Right atrium auricular region (tissue), 2 donors: ENCODE measurements at places on chromosomes 2 and 18.

GRCh38 chr2:20091305-20091991, 40.0 kb upstream of the LAPTM4A start:
- DNase-seq = peak; percentile 71

DNA sequence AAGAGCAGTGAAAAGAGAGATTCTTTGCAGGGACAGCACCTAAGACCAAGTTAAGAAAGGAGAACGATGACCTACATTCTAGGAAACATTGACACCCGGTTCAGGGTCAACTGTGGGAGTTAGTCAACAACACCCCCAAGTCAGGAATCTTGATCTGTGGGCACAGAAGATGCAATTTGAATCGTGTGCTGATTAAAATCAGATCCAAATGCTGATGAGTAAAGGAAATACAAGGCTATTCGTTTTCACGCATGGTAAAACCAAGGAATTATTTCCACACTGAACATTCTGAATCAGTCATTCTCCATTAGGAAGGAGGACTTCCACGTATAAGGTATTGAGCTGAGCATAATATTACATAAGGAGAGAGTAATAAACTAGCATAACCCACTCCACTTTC, 124.2 kb downstream of the COPS8 start:
- DNase-seq = no peak

GRCh38 chr2:206875701-206876100, 63.6 kb upstream of the CPO start:
- no peak for DNase-seq

- no peak for DNase-seq
These were observed 56.1 kb downstream of the NBAS start for GRCh38 chr2:15504882-15505663.

DNA sequence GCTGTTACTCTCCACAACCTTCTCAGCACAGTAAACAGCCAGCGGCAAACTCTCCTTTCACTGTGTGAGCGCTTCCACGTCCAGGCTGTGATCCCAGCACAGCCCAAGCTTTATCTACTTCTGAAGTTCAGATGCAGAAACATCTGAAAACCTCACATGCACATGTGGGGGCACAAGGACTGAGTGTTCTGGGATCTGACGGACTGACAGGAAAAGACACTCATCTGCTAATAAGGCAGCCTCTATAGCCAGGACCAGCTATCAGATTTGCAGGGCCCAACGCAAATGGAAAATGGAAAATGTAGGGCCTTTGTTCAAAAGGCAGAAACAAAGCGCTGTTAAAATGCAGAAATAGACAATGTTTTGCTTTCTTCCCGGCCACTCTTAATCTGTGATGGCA, 133.8 kb upstream of the ARHGAP28 start:
- no peak for DNase-seq

DNA sequence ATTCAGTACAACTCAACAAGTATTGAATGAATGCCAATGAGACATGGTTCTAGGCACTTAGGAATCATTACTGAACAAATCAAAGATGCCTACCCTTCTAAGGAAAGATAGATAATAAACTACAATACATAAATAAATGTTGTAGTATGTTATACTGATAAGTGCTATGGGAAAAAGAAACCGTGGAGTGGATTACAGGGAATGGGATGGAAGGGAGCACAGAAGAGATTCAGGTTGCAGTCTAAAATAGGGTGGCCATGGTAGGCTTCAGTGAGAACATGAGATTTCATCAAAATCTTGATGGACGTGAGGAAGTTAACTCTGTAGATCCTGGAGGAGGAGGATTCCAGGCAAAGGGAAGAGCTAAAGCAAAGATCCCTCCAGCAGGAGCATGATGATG, 17.9 kb upstream of the CREB1 start:
- no peak for DNase-seq

DNA sequence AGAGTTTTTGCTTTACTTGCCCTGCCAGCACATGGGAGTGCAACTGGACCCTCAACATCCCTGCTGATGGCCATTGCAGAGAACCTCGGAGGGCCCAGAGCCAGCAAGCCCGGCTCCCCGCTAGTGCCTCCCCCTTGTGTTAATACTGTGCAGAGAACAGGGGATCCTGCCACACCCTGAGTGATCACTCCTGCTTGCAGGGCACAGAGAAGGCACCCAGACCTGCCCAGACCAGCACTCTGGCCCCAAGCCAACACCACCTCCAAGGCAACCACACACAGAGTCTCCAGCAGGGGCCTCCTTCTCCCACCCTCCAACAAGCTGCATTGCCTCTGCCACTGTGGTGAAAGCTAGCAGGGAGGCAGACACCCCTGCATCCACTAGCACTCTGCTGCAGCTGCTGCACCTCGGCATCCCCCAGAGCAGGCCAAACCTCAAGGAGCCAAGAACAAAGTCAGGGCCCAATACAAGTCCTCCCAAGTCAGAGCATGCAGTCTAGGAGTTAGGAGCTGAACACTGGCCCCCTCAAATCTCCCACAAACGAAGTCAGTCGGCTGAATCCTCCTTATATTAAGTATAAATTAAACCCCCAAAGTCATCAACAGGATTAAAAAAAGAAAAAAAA, 157.7 kb downstream of the CCDC178 start:
- no peak for DNase-seq

DNA sequence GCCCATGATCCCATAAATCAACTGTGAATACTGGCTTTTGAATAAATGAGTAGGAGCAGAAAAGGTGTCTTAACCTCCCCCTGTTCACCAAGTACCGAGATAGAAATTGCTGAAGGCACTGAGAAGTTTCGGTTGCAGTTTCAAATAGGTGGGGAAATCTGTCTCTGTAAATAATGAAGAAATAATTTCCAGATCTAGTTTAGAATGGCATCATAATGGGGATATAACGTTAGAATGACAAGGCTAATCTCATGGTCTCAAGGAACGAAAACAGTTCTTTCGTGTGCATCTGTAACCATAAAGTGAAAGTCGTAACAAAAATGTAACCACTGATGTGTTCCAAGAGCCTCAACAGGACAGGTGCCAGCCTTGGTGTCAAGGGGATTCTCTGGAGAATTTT, 49.9 kb upstream of the TMEM18 start:
- no peak for DNase-seq

DNA sequence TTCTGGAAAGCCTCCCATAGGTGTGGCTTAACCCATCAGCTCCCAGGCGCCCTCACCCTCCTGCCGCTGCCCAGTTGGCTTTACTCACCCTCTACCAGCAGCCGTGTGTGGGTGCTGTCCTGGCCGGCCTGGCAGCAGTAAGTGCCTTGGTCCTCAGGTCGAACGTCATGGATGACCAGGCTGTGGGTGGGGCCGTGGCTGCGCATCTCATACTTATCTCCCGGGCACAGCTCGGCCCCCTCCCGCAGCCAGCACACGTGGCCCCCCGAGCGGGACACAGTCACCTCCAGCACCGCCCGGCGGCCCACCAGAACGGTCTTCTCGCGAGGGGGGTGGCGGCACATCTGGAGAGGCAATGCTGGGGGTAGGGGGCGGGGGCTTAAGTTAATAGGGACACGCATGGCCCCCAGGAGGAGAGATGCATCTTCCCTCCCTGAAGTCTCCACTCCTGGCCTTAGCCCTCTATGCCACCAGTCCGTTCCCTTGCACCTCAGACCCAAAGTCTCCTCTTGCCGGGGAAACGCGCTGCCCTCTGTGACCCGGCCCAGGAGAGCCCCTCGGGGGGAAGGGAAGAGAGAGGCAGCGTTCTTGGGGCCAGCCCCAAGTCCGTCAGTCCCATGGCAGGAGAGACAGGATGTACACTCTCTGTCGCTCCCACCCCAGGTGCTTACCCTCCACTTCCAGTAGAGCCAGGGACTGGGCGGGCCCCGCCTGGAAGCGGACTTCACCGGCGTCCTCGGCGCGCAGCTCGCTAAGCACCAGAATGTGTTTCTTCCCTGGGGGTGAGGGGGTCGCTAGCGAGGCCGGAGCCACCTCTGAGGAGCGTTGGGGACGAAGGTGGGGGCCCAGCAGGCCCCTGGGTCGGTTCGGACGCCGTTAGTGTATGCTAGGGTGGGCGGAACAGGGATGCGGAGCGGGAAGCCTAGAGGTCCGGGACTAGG, 7.9 kb downstream of the TMEM198 start:
- peak; percentile 62 for DNase-seq

GRCh38 chr2:60512062-60512622, 41.3 kb downstream of the BCL11A start:
- DNase-seq = peak; percentile 23

- DNase-seq = no peak
These were observed 18.1 kb downstream of the LPIN2 start for GRCh38 chr18:2994603-2995432.
